ENCODE measurements at places on chromosomes 1 and 21.
A peak's percentile ranks its signal among the peaks of the same experiment; 100 is the strongest.

DNA sequence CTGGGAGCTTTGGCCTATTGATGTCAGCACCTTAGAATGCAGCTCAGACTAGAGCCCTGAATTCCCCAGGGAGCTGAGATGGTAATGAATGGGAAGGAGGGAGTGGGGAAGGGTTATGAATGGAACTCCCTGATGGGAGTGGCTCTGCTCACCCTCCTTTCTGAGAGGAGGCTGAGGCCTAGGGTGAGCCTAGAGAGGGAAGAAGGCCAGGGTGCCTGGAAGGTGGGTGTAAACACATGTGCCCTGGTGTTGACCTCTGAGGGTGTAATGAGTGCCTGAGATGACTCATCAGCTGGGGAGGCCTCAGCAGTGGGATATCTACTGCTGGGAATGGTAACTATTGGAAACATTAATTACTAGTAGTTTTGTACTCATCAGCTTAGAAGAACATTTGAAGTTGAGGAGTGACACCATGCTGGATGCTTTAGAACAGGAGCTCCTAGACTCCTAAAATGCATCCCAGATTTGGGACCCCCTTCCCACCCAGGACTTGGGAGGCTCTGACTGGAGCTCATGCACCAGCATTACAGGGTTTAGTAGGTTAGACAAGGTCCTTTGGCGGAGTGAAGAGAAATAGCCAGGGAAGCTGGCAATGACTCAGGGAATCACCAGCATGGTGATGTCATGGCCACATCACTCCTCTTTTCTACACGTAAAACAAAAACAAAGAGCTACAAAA lies 16.0 kb upstream of the PIGV start:
- DNase-seq: no peak

GRCh38 chr1:98210064-98210463 lies 289.2 kb upstream of the DPYD start:
- DNase-seq: no peak

DNA sequence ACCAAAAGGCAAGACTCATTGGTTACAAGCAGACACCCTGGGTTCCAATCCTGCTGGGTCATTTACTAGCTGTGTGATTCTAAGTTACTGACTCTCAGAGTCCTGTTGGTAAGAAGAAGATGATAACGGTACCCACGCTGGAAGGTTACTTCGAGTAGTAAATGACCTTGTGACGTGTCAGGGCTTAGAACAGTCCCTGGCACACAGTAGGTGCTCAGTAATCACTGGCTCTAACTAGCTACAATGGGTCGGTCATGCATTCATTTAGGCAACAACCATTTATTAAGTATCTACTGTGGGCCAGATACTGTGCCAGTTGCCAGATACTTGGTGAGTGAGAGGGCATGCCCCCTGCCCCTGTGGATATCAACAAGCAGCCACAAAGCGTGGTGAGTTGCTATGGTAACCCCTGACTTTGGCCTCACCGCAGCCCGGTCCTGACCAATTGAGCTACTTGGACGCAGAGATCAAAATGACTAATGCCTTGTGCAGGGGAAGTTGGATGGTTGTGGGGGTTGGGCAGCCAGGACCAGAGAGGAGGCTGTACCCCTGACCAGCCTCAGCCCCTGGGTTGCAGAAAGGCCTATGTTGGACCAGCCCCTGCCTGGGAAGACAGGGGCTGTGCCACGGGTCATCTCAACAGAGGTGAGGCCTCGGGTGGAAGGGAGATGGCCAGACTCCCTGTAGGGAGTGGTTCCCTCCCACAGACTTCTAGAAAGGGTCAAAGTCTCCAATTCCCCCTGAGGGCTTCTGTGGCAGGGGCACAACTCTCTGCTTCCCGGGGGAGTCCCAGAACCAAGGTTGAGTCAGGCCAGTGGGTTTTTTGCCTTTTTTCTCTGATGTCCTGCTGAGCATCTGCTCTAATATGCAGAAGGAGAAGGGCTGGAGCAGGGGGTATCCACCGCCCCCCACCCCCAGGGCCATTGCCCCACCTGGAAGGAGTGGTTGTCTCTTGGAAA lies 16.0 kb downstream of the DHRS3 start:
- DNase-seq: no peak

- no peak for DNase-seq
Observed at GRCh38 chr1:116067566-116067890, 43.7 kb upstream of the MAB21L3 start.

GRCh38 chr1:10694633-10695627 lies 101.5 kb downstream of the CASZ1 start:
- DNase-seq: peak; percentile 75

- no peak for DNase-seq
Observed at GRCh38 chr1:167977245-167977644, 40.4 kb upstream of the MPC2 start.

GRCh38 chr1:160614410-160614809 lies 32.4 kb downstream of the SLAMF1 start:
- no peak for DNase-seq

DNA sequence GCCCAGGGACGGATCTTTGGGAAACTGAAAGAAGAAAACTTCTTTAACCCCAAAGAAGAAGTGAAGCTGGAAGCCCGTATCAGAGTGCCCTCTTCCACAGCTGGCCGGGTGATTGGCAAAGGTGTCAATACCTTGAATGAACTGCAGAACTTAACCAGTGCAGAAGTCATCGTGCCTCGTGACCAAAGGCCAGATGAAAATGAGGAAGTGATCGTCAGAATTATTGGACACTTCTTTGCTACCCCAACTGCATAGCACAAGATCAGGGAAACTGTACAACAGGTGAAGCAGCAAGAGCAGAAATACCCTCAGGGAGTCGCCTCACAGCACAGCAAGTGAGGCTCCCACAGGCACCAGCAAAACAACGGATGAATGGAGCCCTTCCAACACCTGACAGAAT lies 114.0 kb downstream of the NBPF12 start:
- no peak for DNase-seq

- no peak for DNase-seq
Observed at GRCh38 chr1:94106716-94107115, 14.2 kb downstream of the ABCA4 start.

DNA sequence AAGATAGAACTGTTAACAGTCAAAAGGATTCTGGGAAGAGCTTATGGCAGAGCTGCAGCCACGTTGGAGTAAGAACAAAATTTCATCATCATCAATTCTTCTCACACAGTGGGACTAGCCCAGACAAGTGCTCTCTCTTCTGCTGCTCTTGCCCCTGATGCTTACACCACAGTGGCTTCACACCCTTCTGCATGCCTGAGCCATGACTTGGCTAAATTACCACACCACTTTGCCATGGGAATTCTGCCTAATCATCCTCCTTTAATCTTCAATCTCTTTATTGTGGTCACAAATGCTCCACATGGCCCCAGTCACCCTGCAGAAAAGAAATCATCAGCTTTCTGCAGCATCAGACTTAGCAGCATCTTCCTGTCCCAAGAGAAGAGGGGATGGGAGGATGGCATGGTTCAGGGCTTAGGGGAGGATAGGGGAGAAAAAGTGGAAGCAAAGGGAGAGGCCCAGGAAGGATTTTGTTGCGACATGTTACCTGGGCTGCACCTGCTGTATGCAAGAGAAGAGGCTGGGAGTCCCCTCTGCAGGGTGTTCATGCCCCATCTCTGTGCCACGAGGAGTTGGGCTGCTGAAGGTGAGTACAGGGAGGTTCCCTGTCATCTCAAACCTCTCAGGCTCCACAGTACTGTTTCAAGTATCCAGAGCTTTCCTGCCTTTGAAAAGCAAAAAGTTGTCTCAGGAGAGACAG lies 9.0 kb upstream of the RPTN start:
- no peak for DNase-seq

DNA sequence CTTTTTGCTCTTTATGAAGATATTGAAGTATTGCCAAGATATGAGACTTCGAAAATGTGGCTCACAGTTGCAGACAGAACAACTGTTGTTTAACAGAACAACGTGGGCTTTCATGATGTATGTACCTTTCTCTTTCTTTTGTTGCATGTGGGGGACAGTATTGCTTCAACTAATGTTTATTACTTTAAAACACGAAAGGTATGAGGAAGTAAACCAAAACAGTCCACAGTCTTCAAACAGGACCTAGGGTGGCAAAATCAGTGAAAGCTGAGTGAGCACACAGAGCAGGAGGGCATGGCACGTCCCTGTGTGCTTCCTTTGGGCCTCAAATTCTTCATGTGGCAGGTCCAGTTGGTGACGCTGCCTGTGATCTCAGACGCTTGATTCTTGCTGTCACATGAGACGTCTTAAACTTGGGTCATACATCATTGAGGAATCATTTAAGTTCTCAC lies 7.8 kb upstream of the CHAF1B start:
- no peak for DNase-seq

DNA sequence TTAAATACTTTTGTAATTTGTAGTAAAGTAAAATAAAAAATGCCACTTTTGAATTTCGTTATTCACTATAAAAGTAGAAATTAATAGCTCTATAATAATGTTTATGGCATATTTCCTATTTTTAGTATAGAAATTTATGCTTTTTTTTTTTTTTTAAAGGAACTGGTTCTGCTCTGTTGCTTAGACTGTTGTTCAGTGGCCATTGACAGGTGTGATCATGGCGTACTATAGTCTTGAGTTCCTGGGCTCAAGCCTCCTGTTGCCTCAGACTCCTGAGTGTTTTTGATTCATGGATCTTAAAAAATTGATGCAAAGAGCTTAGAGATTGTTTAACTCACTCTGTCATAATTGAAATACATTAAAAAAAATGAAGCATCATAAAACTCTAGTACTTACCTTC lies 53.6 kb downstream of the RPS6KC1 start:
- DNase-seq: no peak

- no peak for DNase-seq
Observed at GRCh38 chr1:114564141-114564540, 17.3 kb downstream of the BCAS2 start.

- DNase-seq: no peak
Observed at GRCh38 chr1:182643699-182644098, 39.5 kb upstream of the RGS16 start.

GRCh38 chr21:31180256-31181081 lies 142.2 kb upstream of the KRTAP19-8 start:
- peak; percentile 30 for DNase-seq

DNA sequence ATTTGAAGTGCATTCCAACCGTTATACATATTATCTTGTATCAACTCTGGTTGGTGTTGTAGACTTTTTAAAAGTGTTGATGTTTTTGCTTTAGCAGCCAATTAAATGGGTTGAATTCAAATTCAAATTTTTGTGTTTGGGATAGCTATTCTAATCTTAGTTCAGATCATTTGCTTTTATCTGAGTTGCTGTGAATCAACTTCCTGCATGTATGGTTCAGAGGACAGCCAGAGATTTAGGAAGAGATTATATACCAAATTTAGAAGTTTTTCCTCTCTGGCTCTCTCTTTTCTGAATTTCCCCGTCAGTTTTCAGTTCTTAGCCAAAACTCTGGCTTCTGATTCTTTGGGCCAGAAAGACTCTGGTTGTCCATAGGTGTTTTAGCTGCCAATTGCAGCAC lies 415.5 kb downstream of the NUF2 start:
- no peak for DNase-seq

- DNase-seq: peak; percentile 74
Observed at GRCh38 chr1:11738783-11739182, 2.8 kb downstream of the AGTRAP start.

DNA sequence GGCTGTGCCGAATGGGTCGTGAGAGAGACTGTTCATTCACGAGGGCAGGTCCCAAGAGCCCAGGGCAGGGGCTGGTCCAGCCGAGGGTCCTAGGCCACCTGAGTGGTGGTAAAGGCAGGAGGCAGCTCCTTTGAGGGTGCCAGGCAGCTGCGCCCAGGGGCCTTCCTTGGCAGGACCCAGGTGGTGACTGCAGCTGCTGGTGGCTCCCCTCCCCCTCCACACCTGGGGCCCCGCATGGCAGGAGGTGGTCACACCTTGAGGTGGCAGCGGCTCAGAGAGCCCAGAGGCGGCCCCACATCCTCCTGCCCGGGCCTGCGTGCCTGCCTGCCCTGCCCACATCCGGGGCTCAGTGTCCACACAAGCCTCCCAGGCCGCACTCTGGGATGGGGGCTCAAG lies 9.8 kb upstream of the PLCH2 start:
- no peak for DNase-seq

- no peak for DNase-seq
Observed at GRCh38 chr1:170864238-170864637, 71.1 kb upstream of the MROH9 start.

DNA sequence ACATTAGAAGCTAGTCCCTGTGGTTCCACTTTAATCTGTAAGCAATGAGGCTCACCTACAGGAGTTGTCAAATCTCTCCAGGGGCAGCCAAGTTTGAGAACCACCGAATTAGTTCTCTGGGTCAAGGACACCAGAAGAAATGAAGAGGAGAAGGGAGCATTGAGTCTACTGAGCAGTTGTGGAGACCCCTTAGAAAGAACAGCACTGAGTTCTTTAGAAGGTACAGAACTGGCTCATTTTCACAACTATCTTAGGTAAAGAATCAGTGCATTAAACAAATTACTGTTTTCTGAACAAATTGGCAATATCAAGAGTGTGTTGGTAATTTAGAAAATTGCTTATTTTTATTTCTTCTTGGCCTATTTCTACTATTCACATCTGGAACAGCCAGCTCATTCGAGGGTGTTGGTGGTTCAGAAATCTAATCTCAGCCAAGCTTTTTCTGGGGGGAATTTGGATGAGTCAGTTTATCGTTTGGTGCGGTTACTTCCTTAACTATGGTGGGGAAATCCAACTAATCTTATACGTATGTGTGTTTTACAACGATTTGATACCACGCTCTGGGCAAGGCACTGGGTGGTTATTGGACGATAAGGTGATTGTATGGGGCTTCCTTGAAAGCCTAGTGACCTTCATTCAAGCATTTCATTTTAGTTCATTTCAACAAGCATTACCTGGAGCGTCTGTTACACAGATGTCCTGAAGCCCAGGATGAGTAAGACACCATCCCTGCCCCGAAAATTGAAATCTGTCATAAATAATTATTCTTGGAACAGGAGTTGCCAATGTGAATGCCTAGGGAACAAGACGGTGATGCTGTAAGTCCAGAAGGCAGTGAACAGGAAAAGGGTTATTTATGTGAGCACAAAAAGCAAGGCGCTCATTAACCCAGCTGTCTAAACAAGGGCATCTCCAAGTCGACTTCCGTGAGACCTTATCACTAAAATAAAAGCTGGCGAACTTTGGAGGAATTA lies 52.0 kb upstream of the TMPRSS2 start:
- no peak for DNase-seq

- DNase-seq: no peak
Observed at GRCh38 chr1:12549460-12550349, 68.3 kb downstream of the DHRS3 start.
